ENCODE measurements at places on chromosomes 2 and 18. TPM values are rescaled to one million over a fixed set of nuclear protein-coding genes. Genes with fewer than 3 reads are reported as not detected.

GRCh38 chr2:129580001-129580400 lies 399.5 kb upstream of the RAB6C start:
- DNase-seq, result no peak

GRCh38 chr2:10610213-10610910 lies 79.4 kb downstream of the NOL10 start:
- DNase-seq, result no peak

- DNase-seq, result no peak
Measured at GRCh38 chr18:73950116-73950700, 197.4 kb downstream of the FBXO15 start.

The CCDC148 gene
- 3.5 TPM for total RNA-seq

GRCh38 chr2:8380026-8380425 lies 301.8 kb upstream of the ID2 start:
- no peak for DNase-seq

GRCh38 chr2:7951490-7951889 lies 730.4 kb upstream of the ID2 start:
- DNase-seq, result no peak

GRCh38 chr18:35167857-35168256 lies 73.0 kb upstream of the ZNF397 start:
- no peak for DNase-seq

The RAX gene
- not detected for total RNA-seq

DNA sequence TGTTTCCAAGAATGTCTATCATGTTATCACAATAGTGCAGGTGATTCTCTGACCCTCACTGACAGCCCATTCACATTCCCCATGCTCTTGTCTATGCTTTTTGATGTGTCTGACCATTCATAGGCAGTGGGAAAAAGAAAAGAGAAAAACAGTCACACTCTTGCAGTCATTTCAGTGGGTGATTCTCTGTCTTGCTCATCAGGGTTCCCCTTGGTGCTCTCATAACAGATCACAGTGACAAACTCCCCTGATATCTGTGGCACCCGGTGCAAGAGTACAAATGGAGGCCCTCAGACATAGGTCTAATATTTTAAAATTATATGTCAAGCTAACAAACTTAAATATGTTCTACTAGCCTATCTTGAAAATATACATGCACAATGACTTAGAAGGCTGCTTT lies 72.7 kb upstream of the PPP1CB start:
- no peak for DNase-seq

GRCh38 chr2:164903951-164904350 lies 51.4 kb downstream of the SLC38A11 start:
- DNase-seq, result no peak

DNA sequence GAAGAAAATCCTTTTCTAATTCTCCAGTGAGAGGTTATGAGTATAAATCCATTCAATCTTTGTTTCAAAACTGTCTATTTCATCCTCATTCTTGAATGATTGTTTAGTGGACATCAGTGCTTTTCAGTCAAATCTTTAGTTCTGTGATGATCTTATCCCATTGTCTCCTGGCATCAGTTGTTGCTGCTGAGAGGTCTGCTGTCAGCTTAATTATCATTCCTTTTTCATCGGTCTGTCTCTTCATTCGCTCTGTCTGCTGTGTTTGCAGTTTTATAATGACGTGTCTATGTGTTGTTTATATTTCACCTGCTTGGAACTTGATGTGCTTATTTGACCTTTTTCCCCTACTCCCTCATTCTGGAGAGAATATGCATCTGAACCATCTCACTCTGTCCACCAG lies 69.2 kb upstream of the GLI2 start:
- DNase-seq, result no peak

GRCh38 chr2:213089438-213089837 lies 62.0 kb downstream of the IKZF2 start:
- no peak for DNase-seq

GRCh38 chr2:10521356-10522169 lies 73.4 kb upstream of the ODC1 start:
- DNase-seq, result no peak
